Astrocyte (in vitro differentiated cells and primary cell): ENCODE measurements at places on chromosomes 12 and 14.

GRCh38 chr14:50998612-50999011 is 54.3 kb upstream of the PYGL start:
- no peak for DNase-seq

GRCh38 chr12:88325076-88325815 is 183.1 kb downstream of the TMTC3 start:
- DNase-seq = peak; percentile 97

- DNase-seq = no peak
Measured at GRCh38 chr12:64028541-64028940, 184.0 kb downstream of the SRGAP1 start.

- DNase-seq = no peak
Measured at GRCh38 chr14:102225386-102225785, 79.6 kb downstream of the MOK start.

- DNase-seq = no peak
Measured at GRCh38 chr14:63670692-63671091, 29.0 kb upstream of the WDR89 start.

- DNase-seq = no peak
Measured at GRCh38 chr12:112822056-112822455, 30.5 kb downstream of the RPH3A start.

DNA sequence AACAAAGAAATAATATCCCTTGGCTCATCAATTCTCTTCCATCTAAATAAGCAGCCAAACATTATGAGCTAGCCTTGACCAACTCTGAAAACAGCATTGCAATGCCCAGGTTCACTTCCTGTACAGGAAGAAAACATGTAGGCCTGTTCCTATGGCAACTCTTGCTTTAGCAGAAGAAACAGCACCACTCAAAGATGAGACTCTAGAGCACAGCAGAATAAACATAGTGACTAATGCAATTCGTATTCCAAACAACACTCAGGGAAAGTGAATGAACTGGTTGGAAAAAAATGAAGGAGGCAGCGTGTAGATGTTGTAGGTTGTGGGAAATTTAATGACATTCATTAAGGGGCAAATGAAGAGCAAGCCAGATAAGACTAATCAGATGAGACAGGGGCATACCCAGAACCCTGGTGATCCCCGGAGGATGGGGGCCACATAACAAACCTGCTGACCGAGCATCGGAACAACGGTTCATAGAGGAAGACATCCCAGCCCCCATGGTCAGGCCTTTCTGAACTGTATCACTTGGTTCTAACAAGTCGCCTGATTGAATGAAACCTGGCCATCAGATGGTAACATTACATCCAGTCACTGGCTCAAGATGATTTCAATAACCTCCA is 9.0 kb downstream of the ARHGDIB start:
- peak; percentile 96 for DNase-seq

DNA sequence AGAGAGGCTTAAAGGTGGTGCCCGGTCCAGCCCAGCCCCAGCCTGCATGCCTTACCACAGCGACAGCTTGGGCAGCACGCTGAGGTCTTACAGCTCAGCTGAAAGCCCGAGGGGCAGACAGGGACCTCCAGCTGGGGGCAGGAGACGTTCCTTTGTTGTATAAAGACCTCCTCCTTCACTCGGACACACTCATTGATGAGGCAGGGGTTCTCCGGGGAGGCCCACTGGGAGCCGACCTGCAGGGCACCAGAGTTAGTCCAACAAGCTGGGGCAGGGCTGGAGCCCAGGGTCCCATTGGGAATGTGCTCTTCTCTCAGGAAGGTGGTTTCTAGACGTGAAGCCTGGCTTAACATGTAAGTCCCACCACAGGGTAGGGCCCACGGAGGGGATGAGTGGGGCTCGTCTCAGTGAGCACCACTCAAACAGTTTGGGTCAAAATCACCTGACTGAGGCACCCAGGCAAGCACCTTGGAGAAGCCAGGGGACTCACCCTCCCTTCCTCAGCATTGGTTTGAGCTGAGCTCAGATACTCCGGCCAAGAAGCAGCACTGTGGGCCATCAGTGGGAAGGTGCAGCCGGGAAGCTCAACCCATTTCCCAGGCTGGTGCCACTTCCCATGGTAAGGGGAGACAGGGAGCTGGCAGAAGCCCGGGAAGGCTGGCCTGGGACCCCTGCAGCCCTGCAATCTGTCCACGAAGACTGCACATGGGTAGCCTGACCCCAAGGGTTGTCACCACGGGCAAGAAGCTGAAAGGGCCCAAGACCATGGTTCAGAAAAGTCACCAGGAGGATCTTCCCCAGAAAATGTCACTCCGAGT is 24.3 kb upstream of the ANO2 start:
- DNase-seq = no peak

- no peak for DNase-seq
Measured at GRCh38 chr12:123233505-123234308, 471 bp downstream of the MTRFR start.

DNA sequence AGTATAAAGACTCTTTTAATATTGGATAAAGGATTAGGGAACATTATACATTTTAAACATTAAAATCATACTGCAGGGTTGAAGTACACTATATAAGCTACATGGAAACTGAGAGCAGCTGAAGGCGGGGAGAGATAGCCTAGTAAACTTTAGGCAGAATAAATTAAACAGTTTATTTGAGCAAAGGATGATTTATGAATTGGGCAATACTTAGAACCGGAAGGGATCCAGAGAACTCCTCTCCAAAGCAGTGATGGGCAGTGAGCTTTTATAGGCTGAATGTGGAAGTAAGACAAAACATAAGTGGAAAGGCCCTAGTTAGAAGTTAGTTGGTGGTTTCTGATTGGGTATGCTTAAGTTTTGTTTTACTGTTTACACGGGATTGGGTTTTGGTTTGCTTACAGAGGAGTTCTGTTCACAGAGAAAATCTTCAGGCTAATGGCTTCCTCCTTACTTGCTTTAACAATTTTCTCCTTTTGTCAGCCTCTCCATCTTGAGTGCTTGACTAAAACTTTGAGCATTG is 18.9 kb downstream of the LEMD3 start:
- DNase-seq = no peak

DNA sequence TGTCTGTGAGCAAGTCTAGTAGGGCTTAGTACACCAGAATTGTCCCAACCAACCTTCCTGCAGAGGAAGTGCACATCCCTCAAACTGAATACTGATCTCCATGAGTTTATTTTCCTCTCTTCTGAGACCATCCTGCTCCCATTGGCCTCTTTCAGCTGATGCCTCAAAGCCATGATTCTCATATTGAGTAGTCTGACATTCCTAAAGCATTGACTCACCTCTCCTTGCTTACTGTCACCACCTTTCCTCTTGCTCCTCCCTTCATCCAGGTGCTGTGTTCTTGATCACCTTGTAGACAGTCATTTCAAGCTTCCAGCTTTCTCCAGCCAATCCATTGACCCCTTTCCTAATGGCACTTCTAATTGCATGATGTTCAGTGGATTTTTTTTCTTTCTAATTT is 583.7 kb upstream of the USP15 start:
- DNase-seq = no peak

GRCh38 chr14:24177041-24177825 is 5.4 kb downstream of the REC8 start:
- no peak for DNase-seq

- DNase-seq = no peak
Measured at GRCh38 chr12:76871082-76871481, 7.7 kb downstream of the CSRP2 start.

- DNase-seq = no peak
Measured at GRCh38 chr12:62977883-62978282, 42.9 kb upstream of the PPM1H start.

DNA sequence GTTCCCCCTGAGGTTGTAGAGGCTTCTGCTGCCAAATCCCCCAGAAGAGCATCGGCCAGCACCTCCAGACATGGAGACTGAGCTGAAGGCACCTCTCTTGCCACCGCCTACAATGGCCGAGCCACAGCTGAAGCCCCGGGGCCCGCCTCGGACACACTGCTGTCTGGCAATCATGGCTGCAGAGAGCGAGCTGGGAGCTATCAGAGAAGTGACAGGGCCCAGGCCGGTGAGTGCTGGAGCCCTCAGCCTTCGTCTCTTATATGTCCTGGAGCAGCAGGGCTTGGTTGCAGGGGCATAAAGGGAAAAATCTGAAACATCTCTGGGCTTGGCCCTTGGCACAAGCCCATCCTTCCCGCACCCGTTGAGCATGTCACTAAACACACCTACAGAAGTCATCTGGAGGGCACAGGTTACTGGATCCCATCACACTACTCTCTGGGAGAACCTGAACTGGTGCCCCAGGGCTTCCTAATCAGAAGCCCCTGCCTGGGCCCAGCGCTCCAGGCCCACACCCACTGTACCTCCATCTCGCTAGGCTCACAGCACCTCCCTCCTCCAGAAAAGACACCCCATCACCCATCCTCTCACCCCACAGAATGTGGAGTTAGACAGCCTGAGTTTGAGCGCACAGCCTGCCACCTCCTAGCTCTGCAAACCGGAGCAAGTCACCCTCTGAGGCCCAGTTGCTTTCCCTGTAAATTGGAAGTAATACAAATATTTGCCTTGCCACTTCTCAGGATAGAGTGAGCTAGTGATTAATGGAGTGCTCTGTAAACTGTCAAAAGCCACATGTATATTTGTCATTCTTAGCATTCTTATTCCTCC is at the start of gene KRT4:
KRT4 (minus strand) TSS at position 232 of the 825 bp plus-strand sequence; CDS start at position 174, 58 bp downstream.
- peak; percentile 63 for DNase-seq

DNA sequence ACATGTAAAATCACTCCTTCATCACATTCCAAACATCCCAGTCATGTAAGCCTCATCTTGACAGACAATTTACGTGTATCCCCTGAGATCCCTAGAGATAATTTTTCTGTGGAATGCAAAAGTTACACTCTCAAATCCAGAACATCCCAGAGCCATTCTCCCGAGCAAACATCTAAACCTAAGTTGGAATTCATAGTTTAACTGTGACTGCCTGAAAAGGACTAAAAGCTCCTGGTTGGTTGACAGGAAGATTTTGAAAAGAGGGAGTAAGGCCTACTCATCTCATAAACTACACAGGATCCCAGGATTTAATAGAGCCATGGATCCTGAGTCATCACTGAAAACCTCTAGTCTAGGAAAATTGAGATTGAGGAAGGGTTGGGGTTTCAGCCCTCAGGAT is 123.6 kb downstream of the SCN8A start:
- peak; percentile 37 for DNase-seq

DNA sequence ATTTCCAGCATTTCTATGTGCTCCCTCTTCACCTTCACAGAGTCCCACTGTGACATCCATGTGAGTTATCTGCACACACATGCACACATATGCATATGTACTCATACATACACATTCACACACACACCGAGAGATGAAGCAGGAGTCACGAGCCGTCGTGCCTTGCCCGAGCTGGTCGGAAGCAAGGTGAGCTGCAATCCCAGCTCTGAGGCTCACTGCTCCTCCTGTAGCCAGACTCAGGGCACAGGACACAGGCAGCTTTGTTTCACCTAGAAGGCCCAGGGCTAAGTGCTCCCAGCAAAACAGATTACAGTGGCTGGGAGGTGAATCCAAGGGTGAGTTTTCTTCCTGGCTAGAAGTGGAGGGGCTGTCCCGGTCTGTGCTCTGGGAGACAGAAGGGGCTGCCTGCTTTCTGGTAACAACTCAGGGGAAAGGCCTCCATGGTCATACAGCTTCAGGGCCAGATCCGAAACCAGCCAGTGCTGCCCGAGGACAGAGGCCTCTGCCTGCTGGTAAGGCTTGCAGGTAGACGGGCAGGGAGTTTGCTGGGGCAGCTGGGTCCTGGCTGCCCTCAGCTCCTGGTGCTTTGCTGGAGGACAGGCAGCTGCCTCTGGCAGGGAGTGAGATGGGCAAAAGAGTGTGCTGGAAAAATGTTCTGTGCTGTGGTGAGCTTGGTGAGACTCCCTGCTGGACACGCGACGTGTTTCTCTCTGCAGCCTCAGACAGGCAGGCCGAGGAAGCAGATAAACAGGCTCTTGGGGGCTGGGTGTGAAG is 123.7 kb downstream of the CRACR2A start:
- DNase-seq = no peak

- DNase-seq = no peak
Measured at GRCh38 chr12:60577607-60578006, 981.8 kb downstream of the SLC16A7 start.

DNA sequence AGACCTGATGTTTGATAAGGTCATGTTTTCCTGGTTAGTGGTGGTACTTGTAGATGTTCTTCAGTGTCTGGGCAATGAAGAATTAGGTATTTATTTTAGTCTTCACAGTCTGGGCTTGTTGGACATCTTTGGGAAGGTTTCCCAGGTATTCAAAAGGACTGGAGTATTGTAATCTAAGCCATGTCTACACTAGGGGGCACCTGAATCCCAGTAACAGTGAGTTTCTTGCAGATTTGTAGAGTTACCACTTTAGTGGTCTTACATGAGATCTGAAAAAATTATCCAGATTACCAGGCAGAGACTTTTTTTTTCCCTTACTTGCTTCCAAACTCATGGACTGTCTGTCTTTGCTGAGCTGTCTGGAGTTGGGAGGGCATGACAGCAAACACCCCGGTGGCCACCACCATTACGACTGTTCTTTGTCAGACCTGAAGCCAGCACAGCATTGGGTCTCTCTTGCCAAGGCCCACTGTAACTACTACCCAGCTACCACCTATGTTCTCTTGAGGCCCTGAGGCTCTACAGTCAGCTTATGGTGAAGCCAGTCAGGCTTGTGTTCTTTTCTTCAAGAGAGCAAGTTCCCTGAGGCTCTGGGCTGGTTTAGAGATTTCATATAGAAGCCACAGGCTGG is 820.7 kb upstream of the FBXO33 start:
- no peak for DNase-seq

DNA sequence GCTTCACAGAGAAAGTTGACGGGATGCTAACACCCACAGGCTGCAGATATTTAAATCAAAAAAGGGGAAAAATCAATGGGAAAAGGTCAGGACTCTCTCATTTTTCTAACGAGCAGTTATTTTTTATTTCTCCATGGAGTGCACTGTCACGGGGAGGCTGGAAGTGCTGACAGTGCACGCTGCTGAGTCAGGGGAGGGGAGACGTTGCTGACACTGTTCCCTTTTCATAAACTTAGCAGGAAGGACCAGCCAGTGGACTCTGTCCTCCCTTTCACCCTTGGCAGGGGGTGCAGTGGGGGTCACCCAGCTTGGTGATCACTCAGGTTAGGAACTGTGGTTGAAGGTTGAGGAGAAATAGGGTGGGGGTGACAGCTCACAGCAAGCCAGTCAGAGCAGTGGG is 65.6 kb upstream of the FUT8 start:
- no peak for DNase-seq

GRCh38 chr12:25495331-25496097 is 57.6 kb downstream of the LMNTD1 start:
- peak; percentile 92 for DNase-seq

- no peak for DNase-seq
Measured at GRCh38 chr12:97022536-97023230, 115.6 kb downstream of the NEDD1 start.
